ENCODE measurements at places on chromosomes 12 and 14.

- peak; percentile 32 for DNase-seq
Observed at GRCh38 chr14:47191700-47192099, 483.7 kb downstream of the MDGA2 start.

- DNase-seq, result peak; percentile 76
Observed at GRCh38 chr12:26198742-26199141, 3.4 kb downstream of the SSPN start.

DNA sequence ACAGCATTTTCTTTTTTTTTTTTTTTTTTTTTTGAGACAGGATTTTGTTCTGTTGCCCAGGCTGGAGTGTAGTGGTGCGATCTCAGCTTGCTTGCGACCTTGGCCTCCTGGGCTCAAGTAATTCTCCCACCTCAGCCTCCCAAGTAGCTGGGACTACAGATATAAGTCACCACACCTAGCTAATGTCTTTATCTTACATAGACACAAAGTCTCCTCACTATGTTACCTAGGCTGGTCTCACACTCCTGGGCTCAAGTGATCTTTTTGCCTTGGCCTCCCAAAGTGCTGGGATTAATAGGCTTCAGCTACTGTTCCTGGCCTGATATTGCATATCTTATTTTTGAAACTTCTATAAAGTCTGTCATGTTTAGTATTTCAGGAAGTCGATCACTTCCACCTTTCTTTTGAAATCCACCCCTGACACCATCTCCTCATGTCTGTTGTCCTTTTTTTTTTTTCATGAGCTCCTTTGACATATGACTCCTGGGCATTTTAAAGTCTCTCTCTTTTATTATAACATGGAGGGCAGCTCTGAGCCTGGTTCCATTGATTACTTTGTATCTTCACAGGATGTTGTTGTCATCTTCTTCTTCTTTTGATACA lies 5.9 kb upstream of the A2ML1 start:
- no peak for DNase-seq

DNA sequence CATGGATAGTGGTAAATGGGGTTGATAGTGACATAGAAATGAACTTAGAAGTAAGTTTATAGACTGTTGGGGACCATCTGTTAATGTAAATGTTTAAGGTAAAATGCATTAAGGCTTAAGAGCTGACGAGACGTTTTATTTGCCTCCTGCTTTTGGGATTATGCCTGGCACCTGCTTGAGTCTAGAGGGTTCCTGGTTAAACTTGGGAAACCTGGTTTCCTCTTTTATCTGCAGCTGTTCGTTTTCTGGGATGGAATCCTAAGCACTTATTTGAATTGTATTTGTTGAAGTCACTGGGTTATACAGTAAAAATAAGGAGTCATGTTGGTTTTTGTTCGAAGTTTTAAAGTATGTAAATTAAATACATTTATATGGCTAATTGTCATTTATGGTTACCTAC lies 914.7 kb downstream of the NRXN3 start:
- no peak for DNase-seq

DNA sequence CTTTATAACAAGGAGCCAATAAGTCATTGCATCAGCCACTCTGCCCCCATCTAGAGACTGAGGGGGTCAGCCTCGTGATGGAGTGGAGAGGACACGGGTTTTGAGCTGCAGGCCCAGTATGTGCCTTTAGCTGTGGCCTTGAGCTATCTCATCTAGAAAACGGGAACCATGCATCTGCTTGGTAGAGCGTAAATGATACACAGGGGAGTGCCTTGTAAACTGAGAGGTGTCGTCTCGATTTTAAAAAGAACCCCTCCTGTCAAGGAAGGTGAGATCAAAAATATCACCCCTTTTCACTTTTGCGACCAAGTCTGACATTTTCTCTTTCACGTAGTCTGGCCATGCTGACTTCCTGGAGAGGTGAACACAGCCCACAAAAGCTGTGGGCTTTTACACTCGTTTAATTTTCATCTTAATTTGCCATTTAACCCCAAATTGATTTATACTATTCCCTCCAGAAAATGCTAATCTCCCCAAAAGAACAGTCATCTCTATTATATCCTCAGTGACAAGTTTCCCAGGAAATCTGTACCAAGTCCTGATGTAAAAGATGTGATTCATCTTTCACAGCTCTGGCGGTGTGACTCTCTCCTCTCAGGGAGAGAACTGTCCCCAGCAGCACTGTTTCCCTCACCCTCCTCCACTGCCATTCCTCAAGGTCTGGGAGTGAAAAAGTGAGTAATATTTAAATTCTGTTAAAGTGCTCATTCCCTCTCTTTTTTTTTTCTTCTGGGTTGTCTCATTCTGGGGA lies 30.6 kb downstream of the VCPKMT start:
- DNase-seq, result peak; percentile 85

DNA sequence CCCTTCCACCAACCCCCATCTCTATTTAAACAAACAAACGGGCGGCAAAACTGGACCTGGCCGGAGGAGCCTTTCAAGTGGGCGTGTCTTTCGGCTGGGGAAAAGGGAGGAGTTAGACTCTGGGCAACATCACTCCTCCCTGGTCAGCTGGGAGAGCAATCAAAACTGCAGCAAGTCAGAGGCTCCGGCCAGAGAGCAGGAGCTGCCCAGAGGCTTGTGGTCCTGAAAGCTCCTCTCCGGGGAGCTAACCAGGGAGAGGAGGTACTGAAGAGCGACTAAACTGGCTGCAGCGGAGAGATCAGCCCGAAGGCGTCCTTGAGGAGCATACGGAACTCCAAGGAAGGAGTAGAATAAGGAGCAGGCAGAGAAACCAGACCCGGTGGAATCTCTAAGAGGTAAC lies at the start of gene NEUROD4:
Gene NEUROD4, plus strand, starts transcription at position 191 of the 400 bp plus-strand sequence. CDS start 6,466 bp downstream, outside the sequence.
- DNase-seq, result peak; percentile 51

DNA sequence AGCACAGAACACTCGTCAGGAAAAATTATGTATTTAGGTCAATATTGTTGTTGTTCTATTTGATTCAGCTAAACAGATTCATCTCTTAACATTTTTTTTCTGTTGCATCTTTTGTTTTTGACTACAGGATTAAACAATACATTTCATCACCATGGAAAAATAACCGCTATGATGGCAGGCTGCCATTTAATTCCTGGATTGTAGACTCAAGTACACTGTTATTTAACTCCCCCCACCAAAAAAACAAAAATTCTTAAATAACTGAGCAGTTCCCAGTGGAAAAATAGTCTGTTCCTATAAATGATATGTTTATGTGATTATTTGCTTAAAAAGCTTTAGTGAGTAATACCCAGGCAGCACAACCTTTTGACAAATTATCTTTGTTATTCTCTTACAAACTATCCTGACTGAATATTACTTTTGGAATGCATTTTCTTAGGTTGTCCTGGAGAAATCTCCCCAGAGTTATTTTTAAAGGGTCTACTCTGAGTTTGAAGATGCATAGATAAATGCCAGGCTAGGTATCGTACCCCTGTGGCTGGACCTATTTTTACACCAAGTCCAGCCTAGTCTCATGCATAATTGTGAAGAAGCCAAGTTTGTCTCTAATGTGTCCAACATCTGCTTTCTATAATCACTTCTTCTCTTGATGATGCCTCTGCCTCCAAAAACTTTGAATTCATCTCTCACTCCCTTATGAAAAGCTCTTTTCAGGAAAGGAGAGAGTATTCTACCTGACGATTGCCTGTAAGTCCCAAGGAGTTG lies 3.7 kb downstream of the KERA start:
- peak; percentile 89 for DNase-seq

DNA sequence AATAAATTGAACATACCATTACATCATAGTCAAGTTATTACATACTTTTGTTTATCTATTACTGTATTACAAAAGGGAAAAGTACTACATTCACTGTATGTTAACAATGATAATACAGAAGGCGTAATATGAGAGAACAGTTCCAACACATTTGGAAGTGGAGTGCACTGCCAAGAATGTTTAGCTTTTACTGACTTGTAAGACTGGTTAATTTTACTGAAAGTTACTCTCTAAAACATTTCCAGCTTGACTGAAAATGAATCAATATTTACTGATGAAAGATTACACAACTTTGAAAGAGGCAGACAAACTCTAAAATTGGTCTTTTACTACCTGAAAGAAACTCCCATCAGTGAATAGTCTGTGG lies 728.5 kb downstream of the FSCB start:
- no peak for DNase-seq

DNA sequence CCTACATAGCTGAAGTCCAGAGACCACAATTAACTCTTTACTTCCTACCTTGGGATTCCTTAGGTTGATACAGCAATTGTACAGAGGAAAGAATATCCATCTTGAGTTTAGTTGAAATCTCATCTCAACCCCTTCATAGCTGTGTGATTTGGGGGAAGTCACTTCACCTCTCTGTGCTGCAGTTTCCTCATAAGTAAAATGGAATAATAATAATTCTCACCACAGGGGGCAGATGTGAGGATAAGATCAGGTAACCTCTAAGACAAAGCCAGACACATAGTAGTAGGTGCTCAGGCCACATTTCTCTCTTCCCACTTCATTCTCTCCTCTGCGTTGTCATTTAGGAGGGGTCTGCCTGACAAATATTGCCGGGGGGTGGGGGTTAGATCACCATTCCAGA lies 6.7 kb downstream of the FOXN4 start:
- DNase-seq, result no peak

GRCh38 chr12:68530299-68530698 lies 80.4 kb upstream of the RAP1B start:
- no peak for DNase-seq

GRCh38 chr14:31106768-31107167 lies 80.6 kb upstream of the STRN3 start:
- DNase-seq, result no peak

GRCh38 chr12:48286665-48287064 lies 64.1 kb downstream of the ZNF641 start:
- DNase-seq, result peak; percentile 1

- no peak for DNase-seq
Observed at GRCh38 chr12:4251216-4251891, 22.2 kb upstream of the CCND2 start.

DNA sequence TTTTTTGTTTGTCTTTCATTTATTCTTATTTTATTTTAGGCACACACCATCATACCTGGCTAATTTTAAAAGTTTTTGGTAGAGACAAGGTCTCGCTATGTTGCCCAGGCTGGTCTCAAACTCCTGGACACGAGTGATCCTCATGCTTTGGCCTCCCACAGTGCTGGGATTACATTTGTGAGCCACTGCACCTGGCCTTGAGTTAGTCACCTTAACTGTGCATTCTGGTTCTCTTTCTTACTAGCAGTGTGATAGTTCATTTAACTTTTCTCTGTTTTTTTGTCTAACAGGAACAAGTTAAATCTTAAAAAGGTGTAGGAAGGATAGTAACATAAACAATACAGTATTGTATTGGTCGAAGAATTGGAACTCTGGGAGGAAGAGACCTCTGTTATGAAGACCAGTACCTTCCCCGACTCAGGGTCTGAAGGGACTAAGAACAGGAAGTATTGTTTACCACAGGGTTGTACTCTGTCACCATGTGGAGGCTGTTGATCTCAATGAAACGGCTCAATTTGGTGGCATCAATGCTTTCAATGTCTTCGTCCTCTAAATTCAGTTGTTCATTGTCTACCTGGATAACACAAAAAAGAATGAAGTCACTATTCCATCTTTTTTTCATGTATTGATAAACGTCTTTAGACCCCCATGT lies 17.7 kb downstream of the ERP27 start:
- no peak for DNase-seq

GRCh38 chr12:21774358-21775132 lies at the start of gene KCNJ8:
Gene KCNJ8, minus strand, starts transcription at chr12:21774706. Its CDS starts 1,090 bp downstream, at chr12:21773616.
- peak; percentile 69 for DNase-seq

- peak; percentile 30 for DNase-seq
Observed at GRCh38 chr14:71621980-71622605, 310.1 kb upstream of the RGS6 start.

- peak; percentile 82 for DNase-seq
Observed at GRCh38 chr14:67622675-67623074, 3.0 kb downstream of the ARG2 start.

- no peak for DNase-seq
Observed at GRCh38 chr14:96792003-96792402, 5.2 kb upstream of the VRK1 start.

DNA sequence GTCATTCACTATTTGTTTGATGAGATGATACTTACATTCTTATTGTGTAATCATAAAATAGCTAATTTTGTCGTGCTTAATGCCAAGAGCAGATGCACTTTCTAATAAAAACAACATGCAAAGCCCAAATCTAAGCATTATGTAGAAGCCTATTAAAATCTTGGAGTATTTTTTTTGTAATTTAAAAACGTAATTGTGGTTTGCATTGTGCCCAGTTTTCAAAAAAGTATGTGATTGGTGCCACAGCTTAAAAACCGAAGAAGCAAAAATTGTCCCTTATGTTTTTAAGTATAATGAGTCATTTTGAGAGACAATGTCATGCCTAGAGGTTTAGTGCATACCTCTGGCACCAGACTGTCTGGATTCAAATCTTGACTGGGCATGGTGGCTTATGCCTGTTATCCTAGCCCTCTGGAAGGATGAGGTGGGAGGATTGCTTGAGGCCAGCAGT lies 464.8 kb upstream of the RGS6 start:
- DNase-seq, result peak; percentile 78

GRCh38 chr12:21839776-21840175 lies 65.3 kb upstream of the KCNJ8 start:
- no peak for DNase-seq

DNA sequence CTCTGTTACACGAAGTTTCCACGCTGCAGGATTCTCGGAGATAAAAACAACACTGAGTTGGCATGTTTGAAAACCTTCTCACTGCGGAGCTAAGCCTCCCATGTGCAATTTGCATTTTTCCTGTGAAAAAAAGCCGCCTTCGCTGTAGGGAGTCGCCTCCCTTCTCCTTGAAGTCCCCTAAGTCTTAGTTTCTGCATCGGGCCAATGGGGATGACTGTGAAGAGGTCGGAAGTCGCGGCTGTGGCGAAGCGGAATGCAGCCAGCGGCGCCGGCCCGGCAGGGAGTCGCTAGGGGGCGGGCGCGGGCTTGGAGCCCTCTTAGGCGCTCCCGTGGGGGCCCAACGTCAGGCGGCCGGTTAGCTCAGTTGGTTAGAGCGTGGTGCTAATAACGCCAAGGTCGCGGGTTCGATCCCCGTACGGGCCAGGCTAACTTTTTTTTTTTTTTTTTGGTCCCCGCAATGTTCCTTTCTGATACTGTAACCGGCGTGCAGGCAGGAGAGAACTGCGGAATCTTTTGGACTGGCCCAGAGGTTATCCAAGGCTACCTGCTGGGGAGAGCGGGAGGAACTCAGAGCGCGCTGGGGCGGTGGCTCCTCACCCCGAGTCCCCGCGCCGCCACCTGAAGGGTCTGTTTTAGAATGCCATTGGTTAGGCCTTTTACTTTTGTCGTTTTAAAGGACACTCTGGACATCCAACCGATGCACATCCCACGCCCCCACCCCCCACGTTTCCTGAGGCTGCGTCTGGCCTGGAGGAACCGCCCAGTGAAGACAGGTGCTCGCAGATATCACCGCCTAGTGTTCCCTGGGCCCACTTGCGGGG lies 2.6 kb upstream of the ZNF839 start:
- DNase-seq, result peak; percentile 95

DNA sequence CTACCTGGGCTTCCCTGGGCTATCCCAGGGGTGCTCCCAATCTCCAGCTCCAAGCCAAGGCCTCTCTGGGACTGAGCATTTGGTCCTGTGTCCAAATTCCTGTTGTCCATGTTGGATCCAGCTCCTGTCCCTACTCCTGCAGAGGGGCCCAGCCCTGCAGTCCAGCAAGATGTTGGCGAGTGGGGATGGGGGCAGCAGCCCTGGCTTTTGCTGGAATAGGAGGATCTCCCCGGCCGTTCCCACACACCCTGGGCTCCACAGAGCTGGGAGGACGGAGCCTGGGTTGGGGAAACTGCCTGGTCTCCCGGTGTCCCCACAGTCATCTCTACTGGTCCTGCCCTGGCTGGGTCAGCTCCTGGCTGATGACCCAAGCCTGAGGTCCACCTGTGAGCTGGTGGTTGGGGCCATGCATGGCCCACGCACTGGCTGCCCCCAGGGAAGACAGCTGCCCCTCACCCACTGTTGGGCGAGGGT lies 219.6 kb upstream of the C14orf180 start:
- DNase-seq, result no peak

GRCh38 chr14:34701808-34702207 lies 12.6 kb downstream of the CFL2 start:
- no peak for DNase-seq

Data from fibroblast of skin of scalp (primary cell).